Sigmoid colon (tissue), 7 donors: ENCODE measurements at places on chromosomes 7 and 10. TPM values are rescaled to one million over a fixed set of nuclear protein-coding genes. Genes with fewer than 3 reads are reported as not detected.

USP6NL gene
- total RNA-seq, result 11.0 TPM

GRCh38 chr10:70863470-70864160 is 24.8 kb downstream of the PCBD1 start:
- H3K27ac ChIP-seq, result no peak overlapping the region
- no peaks in the 10 kb centered on the region for H3K27me3 ChIP-seq
- no peaks in the 10 kb centered on the region for H3K4me1 ChIP-seq

- no peak overlapping the region for H3K4me3 ChIP-seq
- H3K27ac ChIP-seq, result no peak overlapping the region
- H3K36me3 ChIP-seq, result no peaks in the 10 kb centered on the region
- no peaks in the 10 kb centered on the region for H3K4me1 ChIP-seq
- no peaks in the 10 kb centered on the region for H3K27me3 ChIP-seq
- DNase-seq, result no peak
Measured at GRCh38 chr10:9229702-9230244, 1175.3 kb downstream of the GATA3 start.

FGFBP3 gene
- not detected for total RNA-seq

SFMBT2 gene
- total RNA-seq, result 6.4 TPM

XRCC2 gene
- total RNA-seq, result 0.55 TPM

- H3K27ac ChIP-seq, result no peak overlapping the region
- H3K36me3 ChIP-seq, result no peaks in the 10 kb centered on the region
- no peaks in the 10 kb centered on the region for H3K4me1 ChIP-seq
- DNase-seq, result no peak
- no peaks in the 10 kb centered on the region for H3K27me3 ChIP-seq
Measured at GRCh38 chr7:39336442-39336841, 229.8 kb upstream of the YAE1 start.

CNPY1 gene
- not detected for total RNA-seq

- H3K27me3 ChIP-seq, result no peaks in the 10 kb centered on the region
- no peaks in the 10 kb centered on the region for H3K36me3 ChIP-seq
- H3K27ac ChIP-seq, result peak within 1 kb of the TSS; percentile 87
- no peaks in the 10 kb centered on the region for H3K4me1 ChIP-seq
Measured at GRCh38 chr7:117873310-117874190, at the start of gene CTTNBP2. Gene CTTNBP2, minus strand, starts transcription at chr7:117873441. Its CDS starts 26 bp downstream, at chr7:117873415.

INSYN2A gene
- 1.1 TPM for total RNA-seq

DNA sequence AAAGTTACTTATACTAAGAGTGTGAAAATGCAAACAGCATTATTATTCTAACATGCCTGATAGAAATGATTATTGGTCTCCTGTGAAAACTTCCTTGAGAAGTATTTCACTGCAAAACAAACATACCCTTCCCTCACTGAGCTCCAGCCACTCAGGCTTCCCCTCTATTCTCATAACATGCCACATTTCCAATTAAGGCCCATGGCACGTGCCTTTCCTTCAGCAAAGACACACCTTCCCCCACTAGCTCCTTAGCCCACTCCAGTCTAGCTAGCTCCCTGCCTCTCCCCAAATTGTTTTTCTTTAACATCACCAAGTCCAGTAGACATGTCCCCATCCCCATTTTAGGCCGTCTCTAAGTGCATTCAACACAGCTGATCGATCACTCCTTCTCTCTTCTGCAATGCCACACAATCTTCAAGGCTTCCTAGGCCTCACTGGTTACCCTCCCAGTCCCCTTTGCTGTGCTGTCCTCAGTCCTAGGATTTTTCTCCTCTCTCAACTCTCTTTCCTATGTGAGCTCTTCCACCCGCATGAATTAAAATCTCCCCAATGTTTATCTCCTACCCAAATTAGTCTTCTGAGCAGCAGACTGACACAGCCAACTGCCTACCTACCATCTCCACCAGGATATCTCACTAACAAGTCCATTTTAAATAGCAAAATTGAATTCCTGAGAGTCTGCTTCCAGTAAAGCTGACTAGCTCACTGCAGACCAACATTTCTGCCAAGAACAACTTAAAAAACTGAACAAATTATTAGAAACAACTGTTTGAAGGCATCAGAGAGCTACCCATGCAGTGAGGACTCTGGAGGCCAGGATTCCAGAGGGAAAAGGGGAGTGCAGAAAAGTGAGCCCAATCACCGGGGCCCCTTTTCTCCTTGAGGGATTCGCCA is 11.9 kb downstream of the CYTH3 start:
- no peaks in the 10 kb centered on the region for H3K36me3 ChIP-seq
- H3K4me3 ChIP-seq, result no peak overlapping the region
- peak overlapping the region; percentile 46 for H3K27ac ChIP-seq
- H3K27me3 ChIP-seq, result no peaks in the 10 kb centered on the region
- DNase-seq, result no peak
- H3K4me1 ChIP-seq, result peaks cover 23% of the 10 kb centered on the region

SPDYE18 gene
- total RNA-seq, result 1.1 TPM

MRPS17 gene
- total RNA-seq, result 10.5 TPM

DNA sequence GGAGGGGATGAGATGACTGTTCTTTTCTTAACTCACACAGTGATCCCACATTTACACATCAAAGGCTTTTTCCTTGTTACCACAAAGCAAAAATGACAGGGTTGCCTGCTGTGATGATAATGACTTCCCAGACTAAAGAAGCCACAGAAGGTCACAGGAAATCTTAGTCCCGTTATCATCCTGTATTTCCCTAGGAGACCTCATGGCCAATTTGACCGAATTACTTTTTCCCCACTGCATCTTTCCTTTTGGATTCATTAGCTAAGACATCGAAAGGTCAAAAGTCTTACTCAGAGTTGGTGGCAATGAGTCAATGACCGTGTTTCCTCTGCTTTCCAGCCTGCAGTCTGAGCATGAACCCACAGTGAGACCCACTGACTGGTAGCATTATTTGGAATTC is 130.1 kb upstream of the INHBA start:
- no peak for DNase-seq
- no peak overlapping the region for H3K27ac ChIP-seq
- H3K4me1 ChIP-seq, result peaks cover 15% of the 10 kb centered on the region
- H3K4me3 ChIP-seq, result no peak overlapping the region

GRCh38 chr10:119059557-119059956 is 21.1 kb downstream of the EIF3A start:
- H3K4me3 ChIP-seq, result no peak overlapping the region
- peaks cover 100% of the 10 kb centered on the region for H3K36me3 ChIP-seq

ZNF273 gene
- 10.0 TPM for total RNA-seq

FOXI2 gene
- total RNA-seq, result not detected
